ENCODE measurements at places on chromosomes 7 and 10. TPM values are rescaled to one million over a fixed set of nuclear protein-coding genes. Genes with fewer than 3 reads are reported as not detected.

GRCh38 chr7:45182856-45183710 lies 25.5 kb downstream of the RAMP3 start:
- no peaks in the 10 kb centered on the region for H3K36me3 ChIP-seq
- H3K4me3 ChIP-seq, result no peak overlapping the region
- H3K4me1 ChIP-seq, result no peaks in the 10 kb centered on the region
- DNase-seq, result no peak
- H3K27me3 ChIP-seq, result peaks cover 4% of the 10 kb centered on the region
- H3K27ac ChIP-seq, result no peak overlapping the region

The SPRN gene
- total RNA-seq, result 0.97 TPM

DNA sequence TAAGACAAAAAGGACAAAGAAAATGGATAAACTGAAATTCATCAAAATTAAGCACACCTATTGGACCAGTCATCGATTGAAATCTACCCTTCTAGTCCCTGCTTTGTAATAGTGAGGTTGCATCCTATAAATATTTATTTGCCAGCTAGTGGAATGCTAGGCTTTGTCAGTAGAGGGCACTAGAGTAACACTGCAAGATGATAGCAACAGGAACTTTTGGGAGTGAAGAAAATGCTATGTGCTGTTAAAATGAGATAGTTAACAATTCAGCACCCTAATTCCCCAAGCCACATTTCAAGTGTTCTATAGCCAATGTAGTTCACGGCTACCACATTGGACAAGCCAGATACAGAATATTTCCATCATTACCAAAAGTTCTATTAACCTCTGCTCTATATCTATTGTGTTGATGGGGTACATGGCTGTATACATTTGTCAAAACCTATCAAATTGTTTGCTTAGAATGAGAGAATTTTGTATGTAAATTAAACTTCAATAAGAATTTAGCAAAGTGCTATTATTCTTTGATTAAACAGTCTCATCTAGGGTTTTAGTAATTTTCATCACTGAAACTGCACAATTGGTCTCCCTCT lies 69.8 kb downstream of the LSMEM1 start:
- peak; percentile 63 for DNase-seq
- no peaks in the 10 kb centered on the region for H3K4me1 ChIP-seq
- H3K4me3 ChIP-seq, result no peak overlapping the region

- no peak for DNase-seq
- no peak overlapping the region for H3K4me3 ChIP-seq
- no peaks in the 10 kb centered on the region for H3K36me3 ChIP-seq
Measured at GRCh38 chr7:33258491-33258951, 129.2 kb downstream of the BBS9 start.

DNA sequence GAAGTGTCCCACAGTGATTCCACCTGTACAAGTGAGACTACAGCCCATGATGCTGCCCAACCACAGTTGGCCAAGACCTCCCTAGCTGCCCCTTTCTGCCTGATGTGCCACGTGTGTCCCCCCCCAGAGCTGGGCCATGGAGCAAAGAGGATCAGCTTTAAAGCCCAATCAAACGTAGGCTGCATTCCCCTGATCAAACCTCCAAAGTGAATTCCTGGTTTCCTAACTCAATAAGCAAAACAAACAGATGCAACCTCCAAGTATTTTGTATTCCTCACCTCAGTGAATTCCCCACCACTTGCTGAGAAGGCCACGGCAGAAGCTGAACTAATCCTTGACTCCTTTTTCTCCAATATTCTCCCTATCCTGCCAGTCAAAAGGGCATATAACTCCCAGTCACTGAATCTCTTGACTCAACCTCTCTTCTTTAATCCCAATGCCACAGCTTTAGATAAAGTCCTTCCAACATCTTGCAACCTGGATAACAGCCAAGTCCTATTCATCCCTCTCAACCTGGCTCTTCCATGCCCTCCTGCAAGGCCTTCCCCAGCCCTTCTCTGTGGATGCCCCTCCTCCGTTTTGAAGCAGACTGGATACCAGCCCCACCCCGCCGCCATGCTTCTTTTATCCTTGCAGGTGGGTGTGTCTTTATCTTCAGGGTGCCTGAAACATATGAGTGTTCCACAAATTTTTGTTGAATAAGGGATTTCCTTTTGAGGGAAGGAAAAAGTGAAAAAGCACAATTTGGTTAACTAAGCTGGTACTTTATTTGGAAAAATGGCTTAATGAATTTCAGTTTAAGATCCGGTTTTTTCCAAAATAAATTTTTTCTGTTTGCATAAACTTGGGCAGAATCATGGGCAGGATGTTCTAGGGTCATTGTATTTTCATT lies 285.2 kb upstream of the MKLN1 start:
- H3K36me3 ChIP-seq, result no peaks in the 10 kb centered on the region
- no peaks in the 10 kb centered on the region for H3K27me3 ChIP-seq
- H3K27ac ChIP-seq, result no peak overlapping the region
- no peak for DNase-seq

GRCh38 chr10:132921818-132922807 lies 20.3 kb downstream of the CFAP46 start:
- H3K4me1 ChIP-seq, result no peaks in the 10 kb centered on the region
- no peaks in the 10 kb centered on the region for H3K36me3 ChIP-seq
- no peak overlapping the region for H3K4me3 ChIP-seq
- no peak overlapping the region for H3K27ac ChIP-seq

DNA sequence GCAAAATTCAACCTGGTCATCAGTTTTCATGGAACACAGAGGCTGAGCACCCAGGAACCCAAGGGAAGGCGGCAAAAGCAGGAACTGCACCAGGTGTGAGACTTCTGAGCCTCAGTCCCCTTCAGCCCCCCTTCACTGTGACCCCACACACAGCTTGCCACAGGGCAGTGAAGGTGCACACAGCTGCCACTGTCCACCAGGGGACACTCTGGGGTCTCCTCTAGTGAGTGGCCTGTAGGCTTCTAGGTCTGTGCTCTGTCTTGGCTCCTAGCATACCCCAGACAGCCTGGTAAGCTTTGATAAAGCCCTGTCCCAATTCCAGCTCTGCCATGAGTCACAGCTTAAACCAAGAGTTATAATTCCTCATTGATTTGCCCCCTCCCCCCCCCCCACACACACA lies 12.1 kb downstream of the KCNH2 start:
- H3K4me1 ChIP-seq, result peaks cover 54% of the 10 kb centered on the region
- H3K4me3 ChIP-seq, result no peak overlapping the region

The A1CF gene
- 47.6 TPM for total RNA-seq

The OR13A1 gene
- total RNA-seq, result 0.37 TPM

The KCNH2 gene
- total RNA-seq, result 8.4 TPM

DNA sequence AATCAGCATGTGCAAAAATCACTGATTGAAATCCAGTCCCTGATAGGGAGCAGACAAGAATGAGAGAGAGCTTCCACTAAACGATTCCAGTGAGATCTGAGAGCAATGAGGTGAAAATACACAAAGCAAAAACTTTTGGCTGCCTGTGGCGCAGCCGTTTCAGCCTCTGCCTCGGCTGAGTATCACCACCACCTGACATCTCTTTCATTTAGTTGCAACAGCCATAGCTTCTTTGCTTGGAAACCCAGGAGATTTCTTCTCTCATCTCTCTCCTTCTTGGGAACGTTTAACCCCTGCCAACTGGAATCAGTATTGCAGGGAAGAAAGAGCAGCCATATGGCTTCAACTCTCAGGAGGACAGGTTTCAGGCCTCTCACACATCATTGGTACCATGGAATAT lies 237.3 kb upstream of the AGK start:
- no peak overlapping the region for H3K27ac ChIP-seq
- no peaks in the 10 kb centered on the region for H3K36me3 ChIP-seq
- DNase-seq, result no peak
- no peak overlapping the region for H3K4me3 ChIP-seq
- H3K27me3 ChIP-seq, result no peaks in the 10 kb centered on the region

- no peaks in the 10 kb centered on the region for H3K27me3 ChIP-seq
- no peak for DNase-seq
- no peak overlapping the region for H3K27ac ChIP-seq
- no peak overlapping the region for H3K4me3 ChIP-seq
- H3K36me3 ChIP-seq, result no peaks in the 10 kb centered on the region
Measured at GRCh38 chr10:3435671-3436070, 263.1 kb upstream of the PITRM1 start.

GRCh38 chr10:132405463-132405991 lies 8.5 kb downstream of the PWWP2B start:
- H3K27ac ChIP-seq, result no peak overlapping the region
- H3K4me1 ChIP-seq, result peaks cover 38% of the 10 kb centered on the region
- no peaks in the 10 kb centered on the region for H3K36me3 ChIP-seq
- DNase-seq, result no peak
- H3K4me3 ChIP-seq, result no peak overlapping the region

The TRPV5 gene
- total RNA-seq, result not detected

GRCh38 chr10:68559251-68559650 lies 886 bp upstream of the TET1 start:
- no peak overlapping the region for H3K4me3 ChIP-seq
- no peak overlapping the region for H3K27ac ChIP-seq
- no peaks in the 10 kb centered on the region for H3K27me3 ChIP-seq
- no peak for DNase-seq

- DNase-seq, result no peak
- H3K4me3 ChIP-seq, result no peak overlapping the region
- no peaks in the 10 kb centered on the region for H3K27me3 ChIP-seq
- H3K36me3 ChIP-seq, result no peaks in the 10 kb centered on the region
- H3K27ac ChIP-seq, result no peak overlapping the region
Measured at GRCh38 chr10:103459615-103460014, 915 bp upstream of the CALHM1 start.

DNA sequence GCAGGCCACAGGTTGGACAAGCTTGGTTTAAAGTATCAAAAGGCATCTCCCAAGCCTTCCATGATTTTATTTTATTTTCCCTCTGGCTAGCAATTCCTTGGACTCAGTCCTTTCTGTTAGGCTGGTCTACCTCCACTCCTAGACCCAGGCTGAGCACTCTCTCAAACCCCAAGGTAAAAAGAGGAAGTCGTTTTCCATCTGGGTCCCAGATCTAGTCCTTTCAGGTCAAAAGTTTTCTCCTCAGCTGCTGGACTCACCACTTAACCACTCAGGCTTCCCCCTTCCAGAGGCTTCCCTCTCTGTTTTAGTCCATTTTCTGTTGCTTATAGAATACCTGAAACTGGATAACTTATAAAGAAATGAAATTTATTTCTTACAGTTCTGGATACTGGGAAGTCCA lies 252.3 kb upstream of the MKLN1 start:
- no peaks in the 10 kb centered on the region for H3K27me3 ChIP-seq
- no peak overlapping the region for H3K4me3 ChIP-seq
- H3K36me3 ChIP-seq, result no peaks in the 10 kb centered on the region
- no peaks in the 10 kb centered on the region for H3K4me1 ChIP-seq
- DNase-seq, result no peak
- H3K27ac ChIP-seq, result no peak overlapping the region

- H3K4me3 ChIP-seq, result no peak overlapping the region
- H3K36me3 ChIP-seq, result no peaks in the 10 kb centered on the region
- H3K27me3 ChIP-seq, result no peaks in the 10 kb centered on the region
- H3K4me1 ChIP-seq, result no peaks in the 10 kb centered on the region
- no peak for DNase-seq
Measured at GRCh38 chr10:86729677-86730076, 26.7 kb upstream of the BMPR1A start.

DNA sequence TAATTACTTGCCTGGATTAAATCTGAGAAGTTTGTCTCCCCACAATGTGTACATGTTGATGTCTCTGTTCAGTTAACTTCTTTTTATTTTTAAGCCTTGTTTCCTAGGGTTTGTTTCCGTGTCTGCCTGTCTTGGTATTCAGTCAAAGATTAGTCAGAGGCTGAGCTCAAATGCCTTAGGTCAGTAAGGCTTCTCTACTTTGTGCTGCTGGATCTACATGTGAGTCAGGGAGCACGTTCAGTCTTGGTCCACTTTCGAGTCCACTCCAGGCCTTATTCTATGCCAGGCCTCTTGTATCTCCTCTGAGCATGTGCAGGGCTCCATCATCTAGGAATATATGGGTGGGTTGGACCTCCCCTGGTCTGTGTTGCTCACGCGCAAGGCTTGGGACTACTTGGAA lies 93.3 kb upstream of the FZD8 start:
- no peaks in the 10 kb centered on the region for H3K27me3 ChIP-seq
- no peaks in the 10 kb centered on the region for H3K4me1 ChIP-seq
- H3K36me3 ChIP-seq, result no peaks in the 10 kb centered on the region

GRCh38 chr10:75530299-75530698 lies 98.9 kb downstream of the LRMDA start:
- no peak overlapping the region for H3K4me3 ChIP-seq
- H3K27me3 ChIP-seq, result no peaks in the 10 kb centered on the region
- no peak overlapping the region for H3K27ac ChIP-seq
- no peaks in the 10 kb centered on the region for H3K36me3 ChIP-seq
- no peak for DNase-seq
- no peaks in the 10 kb centered on the region for H3K4me1 ChIP-seq

GRCh38 chr10:100895346-100895745 lies 17.4 kb upstream of the SLF2 start:
- no peak for DNase-seq
- no peaks in the 10 kb centered on the region for H3K36me3 ChIP-seq
- H3K27ac ChIP-seq, result no peak overlapping the region
- H3K4me3 ChIP-seq, result no peak overlapping the region
- no peaks in the 10 kb centered on the region for H3K27me3 ChIP-seq
- H3K4me1 ChIP-seq, result no peaks in the 10 kb centered on the region

The SUV39H2 gene
- 15.5 TPM for total RNA-seq

GRCh38 chr10:69278446-69278963 lies at the start of gene HK1:
TSS of gene HK1 (plus strand) at chr10:69278496.
- H3K36me3 ChIP-seq, result no peaks in the 10 kb centered on the region
- H3K27ac ChIP-seq, result no peak within 1 kb of the TSS
- no peaks in the 10 kb centered on the region for H3K27me3 ChIP-seq

GRCh38 chr7:14960721-14961120 lies 58.2 kb upstream of the DGKB start:
- no peaks in the 10 kb centered on the region for H3K27me3 ChIP-seq
- DNase-seq, result no peak
- no peaks in the 10 kb centered on the region for H3K36me3 ChIP-seq
- no peak overlapping the region for H3K4me3 ChIP-seq

GRCh38 chr7:114008696-114009095 lies 89.9 kb upstream of the PPP1R3A start:
- H3K27ac ChIP-seq, result no peak overlapping the region
- no peak overlapping the region for H3K4me3 ChIP-seq
- no peak for DNase-seq
- no peaks in the 10 kb centered on the region for H3K36me3 ChIP-seq

DNA sequence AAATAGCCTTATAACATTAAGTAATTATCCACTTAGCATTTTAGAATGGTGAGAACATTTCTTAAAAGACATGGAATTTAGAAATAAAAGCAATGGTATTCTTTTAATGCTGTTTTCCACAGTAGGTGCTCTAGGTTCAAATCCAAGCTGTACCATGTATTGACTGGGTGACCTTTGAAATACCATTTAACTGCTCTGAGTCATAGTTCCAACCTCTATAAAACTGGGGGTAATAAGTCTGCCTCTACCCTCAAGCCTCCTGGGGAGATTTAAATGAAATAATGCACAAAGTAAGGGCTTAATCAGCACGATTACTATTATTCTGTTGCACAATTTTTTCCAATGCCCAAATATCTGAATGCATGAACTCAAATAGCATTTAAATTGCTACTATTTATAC lies 236.4 kb upstream of the CCDC6 start:
- no peak overlapping the region for H3K4me3 ChIP-seq
- peaks cover 21% of the 10 kb centered on the region for H3K4me1 ChIP-seq
- no peak for DNase-seq

- H3K4me3 ChIP-seq, result no peak overlapping the region
- no peak overlapping the region for H3K27ac ChIP-seq
- H3K4me1 ChIP-seq, result no peaks in the 10 kb centered on the region
- no peaks in the 10 kb centered on the region for H3K36me3 ChIP-seq
Measured at GRCh38 chr10:127600479-127600878, 51.4 kb downstream of the NPS start.

The PRSS58 gene
- total RNA-seq, result not detected

The ATOH7 gene
- not detected for total RNA-seq

The NUTM2E gene
- total RNA-seq, result 0.37 TPM

Data from hepatocyte (in vitro differentiated cells).